ENCODE measurements at places on chromosomes 13 and 19.

GRCh38 chr13:99339736-99340397 is 32.7 kb upstream of the GPR183 start:
- no peak for DNase-seq

DNA sequence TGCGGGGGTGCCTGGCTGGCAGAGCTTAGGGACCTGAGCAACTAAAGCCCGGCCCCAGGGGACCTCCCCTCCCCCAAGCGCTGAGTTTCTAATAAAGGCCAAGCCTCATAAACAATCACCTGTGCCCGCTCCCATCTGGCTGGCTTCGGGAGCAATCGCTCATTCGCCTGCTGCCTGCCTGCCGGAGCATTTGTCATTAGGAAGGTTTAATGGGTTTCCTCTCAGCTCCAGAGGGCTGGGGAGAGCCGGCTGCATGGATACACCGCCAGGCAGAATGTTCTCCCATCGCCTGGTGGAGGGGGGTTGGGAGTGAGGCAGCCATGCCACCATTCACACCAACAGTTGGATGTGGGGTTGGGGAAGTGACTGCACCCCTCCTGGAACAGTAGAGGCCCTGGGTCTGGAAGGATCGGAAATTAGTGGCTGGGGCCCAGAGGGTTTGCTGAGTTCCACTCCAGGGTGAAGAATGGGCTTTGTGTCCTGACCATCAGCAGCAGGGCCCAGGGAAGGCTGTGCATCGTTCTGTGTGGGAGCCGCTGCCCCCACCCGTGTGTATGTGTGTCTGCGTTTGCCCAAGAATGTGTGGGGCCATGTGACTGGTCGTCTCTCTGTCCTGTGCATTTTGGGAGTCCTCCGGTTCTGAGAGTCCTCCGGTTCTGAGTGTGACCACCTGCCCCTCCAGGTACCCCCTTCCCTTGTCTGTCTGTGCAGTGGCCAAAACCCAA is 15.3 kb downstream of the PIN1 start:
- DNase-seq, result no peak

DNA sequence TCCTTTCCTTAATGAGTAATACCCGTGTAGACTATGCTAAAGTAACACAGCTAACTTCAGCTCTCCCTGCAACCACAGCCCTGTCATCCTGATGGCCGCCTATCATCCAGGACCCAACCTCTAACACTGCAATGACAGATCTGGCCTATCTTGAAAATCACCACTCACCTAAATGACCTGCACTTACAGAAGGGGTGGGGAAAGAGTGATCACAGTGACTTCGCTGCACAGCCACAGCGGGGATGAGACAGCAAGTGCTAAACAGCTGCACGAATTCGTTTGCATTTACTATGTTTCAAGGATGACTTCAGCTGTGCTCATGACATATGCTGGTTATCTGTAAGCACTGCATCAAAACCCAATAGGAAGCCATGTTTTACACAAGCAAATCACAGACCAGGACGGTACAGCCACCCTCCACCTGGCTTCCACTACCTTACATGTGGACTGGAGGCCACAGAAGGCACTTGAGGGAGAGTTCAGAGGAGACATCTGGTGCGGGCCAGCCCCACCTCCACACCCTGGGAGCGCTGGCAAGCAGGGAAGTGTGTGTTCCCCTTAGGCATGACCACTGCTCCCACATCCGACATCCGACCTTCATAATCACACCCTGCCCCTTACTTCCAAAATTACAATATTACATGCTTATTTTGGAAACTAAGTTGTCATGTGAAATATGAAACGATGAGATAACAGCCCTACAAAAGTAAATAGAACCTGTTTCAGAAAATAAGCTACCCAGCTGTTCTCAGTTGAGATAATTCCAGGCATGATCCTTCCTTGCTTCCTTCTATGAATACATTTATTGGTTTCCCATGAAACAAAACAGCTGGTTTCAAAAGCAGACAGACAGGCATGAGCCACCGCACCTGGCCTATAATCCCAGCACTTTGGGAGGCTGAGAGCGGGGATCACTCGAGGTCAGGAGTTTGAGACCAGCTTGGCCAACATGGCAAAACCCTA is 95.7 kb downstream of the STK24 start:
- peak; percentile 68 for DNase-seq

GRCh38 chr13:33348366-33348765 is 62.8 kb upstream of the STARD13 start:
- no peak for DNase-seq

DNA sequence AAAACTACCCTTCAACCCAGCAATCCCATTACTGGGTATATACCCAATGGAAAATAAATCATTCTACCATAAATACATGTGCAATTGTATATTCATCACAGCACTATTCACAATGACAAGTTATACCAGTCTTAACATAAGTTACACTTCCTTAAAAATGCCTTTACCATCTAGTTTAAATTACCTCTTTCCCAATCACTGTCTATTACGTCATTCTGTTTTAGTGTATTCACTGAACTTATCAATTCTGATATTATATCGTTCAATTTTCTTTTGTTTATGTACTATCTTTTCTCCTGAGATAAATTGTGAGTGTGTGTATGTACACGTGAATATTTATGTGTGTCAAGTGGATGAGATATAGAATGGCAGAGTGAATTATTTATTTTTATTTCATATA is 1416.8 kb downstream of the OLFM4 start:
- DNase-seq, result no peak

DNA sequence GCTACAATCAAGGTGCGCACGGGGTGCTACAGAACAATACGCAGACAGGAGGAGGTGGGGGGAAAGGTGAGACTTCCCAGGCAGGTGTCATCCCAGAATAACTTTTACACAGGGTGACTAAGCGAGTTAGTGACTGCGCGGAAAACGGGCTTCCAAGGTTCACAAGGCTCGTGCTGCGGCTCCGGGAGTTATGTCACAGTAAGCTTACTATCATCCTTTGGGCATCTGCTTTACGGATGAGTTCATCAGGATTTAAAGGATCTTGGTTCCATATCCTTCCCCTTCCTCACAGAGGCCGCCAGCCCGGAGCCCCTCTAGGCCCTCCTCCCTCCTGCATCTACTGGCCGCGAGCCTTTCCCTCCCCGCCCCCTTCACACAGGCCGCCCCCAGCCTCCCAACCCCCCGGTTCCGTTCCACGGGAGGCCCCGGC is 474 bp upstream of the IFT88 start:
- DNase-seq, result no peak

DNA sequence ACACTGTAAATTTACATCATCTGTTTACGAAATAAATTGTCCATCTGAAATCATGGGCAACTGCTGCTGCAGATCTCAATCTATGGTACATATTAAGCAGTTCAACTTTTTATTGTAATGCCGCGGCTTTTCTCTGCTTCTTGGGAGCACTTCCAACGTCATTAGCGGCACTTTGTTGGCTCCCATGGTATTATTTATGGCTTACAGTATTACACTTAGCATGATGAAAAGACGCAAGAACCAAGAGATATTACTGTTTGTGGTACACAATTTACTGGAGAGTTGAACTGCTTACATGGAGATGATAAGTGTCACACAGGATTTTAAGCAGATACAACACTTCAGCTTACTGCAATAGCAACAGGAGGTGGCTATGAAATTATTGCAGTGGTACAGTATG is 442.1 kb downstream of the PCDH20 start:
- DNase-seq, result no peak

DNA sequence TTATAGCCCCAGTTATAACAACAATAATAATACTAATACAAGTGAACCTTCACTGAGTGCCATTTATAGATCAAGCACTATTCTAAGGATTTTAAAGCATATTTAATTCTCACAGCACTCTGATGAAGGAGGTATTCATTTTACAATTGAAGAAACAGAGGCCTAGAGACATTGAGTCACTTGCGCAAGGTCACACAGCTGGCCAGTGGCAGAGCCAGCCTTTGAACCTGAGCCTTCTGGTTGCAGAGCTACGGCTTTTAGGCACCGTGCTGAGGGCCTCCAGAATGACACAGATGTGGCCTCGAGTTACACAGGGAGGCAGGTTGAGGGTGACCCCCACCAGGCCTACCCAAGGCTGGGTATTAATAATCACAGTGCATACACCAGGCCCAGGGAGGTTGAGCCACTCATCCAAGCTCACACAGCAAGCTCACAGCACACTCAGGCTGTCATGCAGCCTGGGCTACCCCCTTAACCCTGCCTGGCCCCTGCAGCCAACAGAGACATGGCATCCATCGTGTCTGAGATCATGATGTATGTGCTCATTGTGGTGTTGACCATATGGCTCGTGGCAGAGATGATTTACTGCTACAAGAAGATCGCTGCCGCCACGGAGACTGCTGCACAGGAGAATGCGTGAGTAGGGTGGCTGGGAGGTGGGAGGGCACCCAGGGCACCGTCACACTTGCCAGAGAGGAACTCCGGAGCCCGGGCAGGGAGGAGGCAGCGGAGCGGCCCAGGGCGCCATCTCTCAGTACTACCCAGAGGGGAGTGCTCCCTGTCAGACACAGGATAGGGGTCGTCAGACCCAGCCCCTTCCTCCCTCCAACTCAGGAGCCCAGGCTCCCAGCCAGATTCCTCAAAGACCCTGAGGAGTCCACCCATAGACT is 2.7 kb upstream of the HPN start:
- DNase-seq, result no peak

- no peak for DNase-seq
These were observed 8.1 kb upstream of the SEMA6B start for GRCh38 chr19:4567584-4568071.

GRCh38 chr13:30495746-30496145 is 30.0 kb upstream of the HMGB1 start:
- no peak for DNase-seq

- no peak for DNase-seq
These were observed 25.3 kb downstream of the ELAVL1 start for GRCh38 chr19:7980168-7980567.

- no peak for DNase-seq
These were observed 4.2 kb downstream of the SHC2 start for GRCh38 chr19:456547-457110.

DNA sequence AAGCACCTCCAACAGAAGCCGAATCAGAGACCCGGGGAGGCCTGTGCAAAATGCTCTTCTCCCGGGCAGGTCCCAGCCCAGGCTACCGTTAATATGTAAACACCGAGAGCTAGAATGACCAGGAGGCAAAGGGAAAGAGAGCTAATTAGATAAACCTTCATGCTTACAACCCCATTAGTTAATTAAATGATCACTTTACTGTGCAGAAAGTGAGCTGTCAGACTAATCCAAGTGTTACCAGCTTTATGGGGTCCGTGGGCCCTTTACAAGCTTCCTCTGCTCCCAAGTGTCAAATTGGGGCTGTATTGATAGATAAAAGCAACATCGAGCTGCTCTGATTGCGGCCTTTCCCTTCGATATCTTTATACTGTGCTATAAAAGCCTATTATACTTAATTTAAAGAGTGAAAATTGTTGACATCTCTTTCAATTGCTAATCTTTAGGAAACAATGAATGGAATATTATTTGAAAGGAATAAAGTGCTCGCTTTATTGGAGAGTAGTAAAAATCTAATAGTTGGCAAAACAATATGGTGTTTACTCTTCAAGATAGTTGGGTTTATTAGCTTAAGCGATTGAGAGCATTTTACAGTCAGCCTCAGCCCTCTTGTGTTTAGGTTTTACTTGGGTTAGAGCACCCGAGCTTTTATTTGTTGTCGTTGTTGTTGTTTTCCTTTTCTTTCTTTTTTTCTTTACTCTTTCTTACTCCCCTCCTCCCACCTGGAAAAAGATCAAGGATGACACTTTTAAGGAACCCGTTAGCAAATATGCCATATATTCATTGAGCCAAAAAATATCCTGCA is 189.3 kb upstream of the GPR12 start:
- DNase-seq, result no peak

DNA sequence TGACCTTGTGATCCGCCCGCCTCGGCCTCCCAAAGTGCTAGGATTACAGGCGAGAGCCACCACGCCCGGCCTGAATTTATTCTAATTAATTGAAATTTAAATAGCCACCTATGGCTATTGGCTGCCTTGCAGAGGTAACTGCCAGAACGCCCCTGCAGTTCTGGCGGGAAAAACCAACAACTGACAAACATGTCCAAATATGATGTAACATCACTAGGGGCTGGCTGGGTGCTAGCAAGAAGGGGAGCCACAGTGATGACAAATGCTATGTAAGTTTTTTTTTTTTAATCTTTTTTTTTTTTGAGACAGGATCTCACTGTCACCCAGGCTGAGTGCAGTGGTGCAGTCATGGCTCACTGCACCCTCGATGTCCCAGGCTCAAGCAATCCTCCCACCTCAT is 12.9 kb downstream of the ZSWIM9 start:
- no peak for DNase-seq

DNA sequence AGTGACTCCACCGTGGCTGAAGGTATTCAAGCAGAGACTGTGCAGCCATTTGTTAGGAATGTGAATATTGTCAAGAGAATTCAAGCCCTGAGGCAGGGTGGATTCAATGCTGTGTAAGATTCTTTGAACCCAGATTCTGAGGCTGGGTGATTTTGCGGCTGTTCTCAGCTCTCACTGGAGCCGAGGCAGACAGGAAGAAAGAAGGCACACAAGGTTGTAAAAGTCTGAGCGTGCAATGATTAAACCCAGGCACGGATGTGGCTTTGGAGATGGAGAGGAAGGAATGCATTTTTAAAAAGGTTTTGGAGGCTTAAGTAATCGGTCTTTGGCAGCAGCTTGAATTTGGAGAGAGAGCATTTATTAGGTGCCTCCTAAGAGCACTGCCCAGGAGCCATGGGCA is 187.9 kb downstream of the KATNAL1 start:
- no peak for DNase-seq

GRCh38 chr13:26941345-26942174 is 181.0 kb upstream of the GPR12 start:
- DNase-seq, result no peak

DNA sequence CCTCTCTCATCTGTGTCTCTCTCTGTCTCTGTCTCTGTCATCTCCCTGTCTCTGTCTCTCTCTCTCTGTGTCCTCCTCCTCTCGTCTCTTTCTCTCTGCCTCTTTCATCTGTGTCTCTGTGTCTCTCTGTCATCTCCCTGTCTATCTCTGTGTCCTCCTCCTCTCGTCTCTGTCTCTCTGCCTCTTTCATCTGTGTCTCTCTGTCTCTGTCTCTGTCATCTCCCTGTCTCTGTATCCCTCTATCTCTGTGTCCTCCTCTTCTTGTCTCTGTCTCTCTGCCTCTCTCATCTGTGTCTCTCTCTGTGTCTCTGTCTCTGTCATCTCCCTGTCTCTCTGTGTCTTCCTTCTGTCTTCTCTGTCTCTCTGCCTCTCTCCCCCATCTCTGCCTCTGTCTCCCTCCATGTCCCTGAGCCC is 551 bp upstream of the EBI3 start:
- no peak for DNase-seq

GRCh38 chr13:80862456-80862855 is 521.5 kb upstream of the SPRY2 start:
- no peak for DNase-seq

GRCh38 chr13:26705536-26705935 is 55.0 kb downstream of the GPR12 start:
- no peak for DNase-seq

- DNase-seq, result no peak
These were observed 29.1 kb upstream of the PCDH9 start for GRCh38 chr13:67259208-67259607.
